ENCODE measurements at places on chromosomes 12 and 14.

GRCh38 chr12:92733181-92733580, 30.4 kb downstream of the PLEKHG7 start:
- DNase-seq: no peak

GRCh38 chr14:30656190-30656632, 34.1 kb downstream of the SCFD1 start:
- peak; percentile 14 for DNase-seq

GRCh38 chr12:87935216-87935615, 94.0 kb downstream of the C12orf50 start:
- no peak for DNase-seq

DNA sequence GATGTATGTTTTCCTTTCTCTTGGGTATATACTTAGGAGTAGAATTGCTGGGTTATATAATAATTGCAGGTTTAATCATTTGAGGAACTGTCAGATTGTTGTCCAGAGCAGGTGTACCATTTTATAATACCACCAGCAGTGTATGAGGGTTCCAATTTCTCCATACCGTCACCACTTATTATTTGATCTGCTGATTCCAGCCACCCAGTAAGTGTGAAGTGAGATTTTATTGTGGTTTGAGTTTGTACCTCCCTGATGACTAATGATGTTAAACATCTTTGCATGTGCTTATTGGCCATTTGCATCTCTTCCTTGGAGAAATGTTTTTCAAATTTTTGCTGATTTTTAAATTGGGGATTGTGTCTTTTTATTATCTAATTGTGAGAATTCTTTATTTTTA, 15.1 kb downstream of the NCKAP5L start:
- DNase-seq: no peak

GRCh38 chr14:105855893-105856675, 329.7 kb downstream of the TMEM121 start:
- DNase-seq: no peak

DNA sequence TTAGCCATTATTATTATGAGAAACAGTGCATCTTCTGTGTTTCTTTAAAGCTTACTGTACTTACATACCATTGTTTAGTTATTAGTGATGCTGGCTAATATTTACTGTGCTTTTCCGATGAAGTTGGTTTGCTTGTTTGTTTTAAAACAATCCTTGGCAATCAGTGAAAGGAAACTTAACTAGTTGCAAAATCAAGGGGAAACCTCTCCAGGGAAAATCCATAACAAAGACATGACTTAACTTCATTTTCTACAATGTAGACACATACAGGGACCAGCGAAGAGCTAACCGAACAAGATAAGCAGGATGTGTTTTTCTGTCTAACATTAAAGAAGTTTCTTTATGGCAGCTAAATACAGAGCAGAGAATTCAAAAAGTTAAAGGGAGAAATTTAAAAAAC, 102.5 kb upstream of the PARP11 start:
- DNase-seq: no peak

DNA sequence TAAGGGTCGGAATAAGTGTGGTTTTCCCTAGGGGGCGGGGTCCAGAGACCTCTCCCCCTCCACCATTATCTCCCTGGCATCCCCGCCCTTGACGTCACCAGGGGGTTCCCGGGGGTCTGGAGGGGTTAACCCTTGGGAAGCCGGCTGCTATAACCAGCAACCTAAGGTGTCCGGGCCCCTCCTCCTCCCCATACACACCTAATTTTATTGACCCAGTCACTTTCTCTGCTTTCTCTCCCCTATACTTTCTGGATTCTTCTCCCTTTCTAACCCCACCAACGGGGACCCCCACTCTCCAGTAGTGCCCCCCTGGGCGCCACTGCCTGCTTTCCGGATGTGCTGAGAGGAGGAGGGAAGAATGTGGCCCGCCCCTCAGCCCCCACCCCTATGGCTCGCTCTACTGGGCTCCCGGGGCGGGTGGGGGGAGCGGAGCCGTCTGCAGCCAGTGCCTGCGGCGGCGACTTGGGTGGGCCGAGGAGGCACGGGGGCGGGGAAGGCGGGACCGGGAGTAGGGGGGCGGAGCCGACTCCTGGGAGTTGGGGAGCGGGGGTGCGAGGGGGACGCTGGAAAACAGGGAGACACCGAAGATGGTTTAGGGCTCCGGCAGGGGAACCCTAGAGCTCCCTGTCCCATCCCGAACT, 1.8 kb downstream of the GLI1 start:
- DNase-seq: no peak

- no peak for DNase-seq
Measured at GRCh38 chr12:51430196-51430895, 5.7 kb downstream of the SLC4A8 start.

GRCh38 chr12:111387747-111388323, 17.9 kb upstream of the SH2B3 start:
- no peak for DNase-seq

DNA sequence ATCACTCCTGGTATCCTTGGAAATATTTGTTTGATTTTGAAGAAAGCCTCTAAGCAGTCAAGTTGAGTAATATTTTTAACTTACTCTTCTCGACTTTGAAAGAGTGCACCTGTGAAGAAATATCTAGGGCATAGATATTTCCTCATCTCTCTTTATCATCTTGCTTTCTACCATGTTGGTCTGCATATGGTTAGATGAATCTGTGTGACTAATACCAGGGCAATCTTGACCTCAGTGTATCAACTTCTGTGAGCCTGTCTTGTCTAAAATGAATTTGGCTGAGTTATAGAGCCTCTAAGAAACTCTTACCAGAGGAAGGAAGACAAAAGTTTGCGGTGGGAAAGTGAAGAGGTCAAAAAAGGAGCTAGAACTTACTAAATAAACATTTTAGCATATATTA, 68.4 kb downstream of the SYT1 start:
- DNase-seq: no peak

All from NCI-H1436 (cell line).